ENCODE measurements at places on chromosomes 7 and 10.

DNA sequence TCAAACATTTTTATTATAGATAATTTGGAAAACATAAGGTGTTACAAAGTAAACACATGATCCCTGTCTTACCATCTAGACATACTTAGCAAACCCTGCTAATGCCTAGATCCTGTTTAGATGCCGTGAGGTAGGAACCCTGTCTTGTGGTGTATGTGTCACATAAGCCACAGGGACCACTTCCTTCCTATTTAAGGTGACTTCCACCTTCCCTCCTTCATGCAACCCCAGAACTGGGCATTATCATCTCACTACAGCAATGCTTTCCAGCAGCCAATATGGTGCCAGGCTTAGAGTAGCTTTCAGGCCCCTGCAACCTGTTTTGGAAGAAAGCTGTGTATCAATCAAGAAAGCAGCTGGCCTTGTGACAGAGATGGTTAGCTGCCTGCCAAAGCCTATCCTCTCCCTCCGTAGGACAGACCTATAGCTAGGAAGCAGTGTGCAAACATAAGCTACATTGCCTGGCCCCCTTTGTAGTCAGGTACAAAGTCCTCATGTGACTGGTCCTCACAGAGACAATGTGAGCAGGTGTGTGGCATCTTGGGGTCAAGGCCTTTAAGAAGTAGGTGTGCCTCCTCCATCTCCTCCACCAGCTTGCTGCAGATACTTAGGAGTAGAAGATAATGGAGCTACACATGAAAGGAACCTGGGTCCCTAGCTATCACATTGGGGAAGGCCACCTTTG is 146.8 kb downstream of the SPAG6 start:
- DNase-seq = no peak

DNA sequence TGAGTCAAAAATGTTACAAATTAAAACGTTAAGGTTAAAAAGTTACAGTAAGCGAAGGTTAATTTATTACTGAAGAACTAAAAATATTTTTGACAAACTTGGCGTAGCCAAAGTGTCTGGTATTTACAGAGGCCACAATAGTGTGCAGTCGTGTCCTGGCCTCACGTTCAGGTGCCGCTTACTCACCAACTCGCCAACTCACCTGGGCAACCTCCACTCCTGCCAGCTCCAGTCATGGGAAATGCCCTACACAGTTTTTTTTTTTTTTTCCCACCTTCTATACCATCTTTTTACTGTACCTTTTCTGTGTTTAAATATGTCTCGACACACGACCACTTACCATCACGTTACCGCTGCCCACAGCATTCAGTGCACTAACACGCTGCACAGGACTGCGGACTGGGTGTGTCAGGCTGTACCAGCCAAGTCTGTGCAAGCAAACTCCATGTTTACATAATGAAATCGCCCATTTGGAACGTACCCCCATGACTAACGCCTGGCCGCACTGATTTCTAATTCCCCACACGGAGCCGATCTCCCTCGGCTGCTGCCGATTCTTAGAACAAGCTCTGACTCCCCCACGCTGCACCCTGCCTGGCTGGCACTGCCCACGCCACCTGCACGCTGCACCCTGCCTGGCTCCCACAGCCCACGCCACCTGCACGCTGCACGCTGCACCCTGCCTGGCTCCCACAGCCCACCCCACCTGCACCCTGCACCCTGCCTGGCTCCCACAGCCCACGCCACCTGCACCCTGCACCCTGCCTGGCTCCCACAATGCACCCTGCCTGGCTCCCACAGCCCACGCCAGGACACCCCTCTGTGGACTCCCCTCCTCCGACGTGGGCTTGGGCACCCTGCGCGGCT is 203.1 kb downstream of the ZMYND11 start:
- DNase-seq = no peak

GRCh38 chr7:144483189-144483588 is 79.7 kb upstream of the NOBOX start:
- DNase-seq = no peak

DNA sequence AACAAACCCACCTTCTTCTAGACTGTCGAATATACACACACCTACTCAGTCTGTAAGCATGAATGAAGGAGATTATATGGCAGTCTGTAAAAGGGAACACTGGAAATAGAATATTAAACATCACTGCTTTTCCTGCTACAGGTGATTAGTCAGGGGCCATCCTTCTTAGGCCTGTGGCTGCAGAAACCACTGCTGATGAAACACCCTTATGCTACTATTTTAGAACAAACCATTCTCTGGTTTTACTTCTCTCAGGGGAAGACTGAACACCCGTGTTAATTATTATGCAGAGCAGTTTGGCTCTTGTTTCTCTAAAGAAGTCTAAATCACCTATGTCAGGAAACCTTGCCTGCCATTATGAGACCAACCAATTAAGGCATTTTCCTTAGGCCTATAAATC is 351.1 kb upstream of the KLF6 start:
- DNase-seq = no peak

DNA sequence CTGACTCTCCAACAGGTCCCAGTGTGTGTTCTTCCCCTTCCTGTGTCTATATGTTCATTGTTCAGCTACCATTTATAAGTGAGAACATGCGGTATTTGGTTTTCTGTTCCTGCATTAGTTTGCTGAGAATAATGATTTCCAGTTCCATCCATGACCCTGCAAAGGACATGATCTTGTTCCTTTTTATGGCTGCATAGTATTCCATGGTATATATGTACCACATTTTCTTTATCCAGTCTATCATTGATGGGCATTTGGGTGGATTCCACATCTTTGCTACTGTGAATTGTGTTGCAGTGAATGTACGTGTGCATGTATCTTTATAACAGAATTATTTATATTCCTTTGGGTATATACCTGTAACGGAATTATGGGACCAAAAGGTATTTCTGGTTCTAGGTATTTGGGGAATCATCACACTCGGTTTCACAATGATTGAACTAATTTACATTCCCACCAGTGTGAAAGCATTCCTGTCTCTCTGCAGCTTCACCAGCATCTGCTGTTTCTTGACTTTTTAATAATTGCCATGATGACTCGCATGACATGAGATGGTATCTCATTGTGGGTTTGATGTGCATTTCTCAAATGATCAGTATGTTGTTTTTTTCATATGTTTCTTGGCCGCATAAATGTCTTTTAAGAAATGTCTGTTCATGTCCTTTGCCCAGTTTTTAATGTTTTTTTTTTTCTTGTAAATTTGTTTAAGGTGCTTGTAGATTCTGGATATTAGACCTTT is 60.2 kb downstream of the LSMEM1 start:
- DNase-seq = no peak
